Activated T-cell treated with anti-CD3 and anti-CD28 coated beads, Interleukin-2, amount 50 U/mL, for 4 hours (primary cell): ENCODE measurements at places on chromosomes 3 and 15.

DNA sequence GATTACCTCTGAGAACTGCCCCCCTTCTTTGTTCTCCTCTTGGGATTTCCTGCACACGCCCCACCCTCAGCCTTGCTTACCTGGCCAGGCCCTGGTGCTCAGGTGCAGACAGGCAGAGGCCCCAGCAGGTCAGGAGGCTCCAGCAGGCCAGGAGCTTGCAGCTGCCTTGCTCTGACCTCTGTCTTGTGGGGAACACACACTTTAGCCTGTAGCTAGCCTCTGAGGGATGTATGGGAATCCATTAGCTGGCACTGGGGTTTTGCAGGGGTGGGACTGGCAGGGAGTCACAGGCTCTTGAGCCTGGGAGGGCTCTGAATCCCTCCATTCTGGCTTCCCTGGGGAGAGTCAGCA is 2.7 kb downstream of the SMAD6 start:
- DNase-seq = no peak

DNA sequence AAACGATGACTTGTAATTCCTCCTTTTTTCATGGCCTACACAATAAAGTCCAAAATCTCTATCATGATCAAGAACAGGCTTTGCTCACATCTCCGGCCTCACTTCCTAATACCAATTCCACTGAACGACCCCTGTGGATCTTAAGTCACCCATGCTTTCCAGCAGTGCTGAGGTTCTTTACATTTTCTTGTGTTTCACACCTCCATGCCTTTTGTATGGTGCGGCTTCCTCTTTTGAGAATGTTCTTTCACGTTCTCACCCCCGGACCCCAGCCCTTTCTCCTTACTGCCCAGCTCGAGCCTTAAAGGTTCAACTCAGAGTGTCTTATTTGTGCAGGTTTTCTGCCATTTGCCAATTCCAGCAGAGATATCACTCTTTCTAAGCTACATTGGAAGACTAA is 70.1 kb downstream of the CSNK1G1 start:
- no peak for DNase-seq

GRCh38 chr15:71295603-71296314 is 180.5 kb downstream of the THSD4 start:
- no peak for DNase-seq

DNA sequence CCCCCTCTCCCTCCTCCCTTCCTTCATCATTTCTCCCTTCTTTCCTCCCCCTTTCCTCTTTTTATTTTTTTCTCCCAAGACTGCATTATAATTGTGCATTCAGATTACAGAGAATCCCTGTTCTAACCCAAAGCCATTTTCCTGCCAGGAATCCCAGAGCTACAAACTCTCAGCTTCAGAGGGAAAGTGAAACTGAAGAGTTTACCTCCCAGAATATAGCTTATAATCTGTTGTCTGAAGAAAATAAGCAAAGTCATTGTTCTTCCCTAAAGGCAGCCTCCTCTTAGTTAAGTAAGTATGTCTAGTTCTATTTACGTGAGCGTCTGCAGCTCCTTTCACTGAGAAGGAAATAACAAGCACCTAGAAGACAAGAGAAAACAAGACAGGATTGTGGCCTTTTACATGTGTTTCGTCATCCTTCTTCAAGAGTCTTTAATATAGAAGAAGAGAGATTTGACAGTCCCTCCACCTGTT is 97.2 kb downstream of the CHST2 start:
- no peak for DNase-seq

- no peak for DNase-seq
Measured at GRCh38 chr3:54772051-54772450, 155.8 kb downstream of the LRTM1 start.

GRCh38 chr15:32643907-32644445 is 2.5 kb downstream of the SCG5 start:
- DNase-seq = no peak
